Activated gamma-delta T cell treated with anti-CD3 and anti-CD28 coated beads, Interleukin-2, amount 50 U/mL, for 16 hours (primary cell): ENCODE measurements at places on chromosomes 12 and 14.

- DNase-seq, result no peak
These were observed 787.2 kb downstream of the GALC start for GRCh38 chr14:87205811-87206210.

- no peak for DNase-seq
These were observed 15.8 kb downstream of the NGDN start for GRCh38 chr14:23485326-23485725.

- DNase-seq, result no peak
These were observed 251.6 kb downstream of the PHLDA1 start for GRCh38 chr12:75779891-75780496.

DNA sequence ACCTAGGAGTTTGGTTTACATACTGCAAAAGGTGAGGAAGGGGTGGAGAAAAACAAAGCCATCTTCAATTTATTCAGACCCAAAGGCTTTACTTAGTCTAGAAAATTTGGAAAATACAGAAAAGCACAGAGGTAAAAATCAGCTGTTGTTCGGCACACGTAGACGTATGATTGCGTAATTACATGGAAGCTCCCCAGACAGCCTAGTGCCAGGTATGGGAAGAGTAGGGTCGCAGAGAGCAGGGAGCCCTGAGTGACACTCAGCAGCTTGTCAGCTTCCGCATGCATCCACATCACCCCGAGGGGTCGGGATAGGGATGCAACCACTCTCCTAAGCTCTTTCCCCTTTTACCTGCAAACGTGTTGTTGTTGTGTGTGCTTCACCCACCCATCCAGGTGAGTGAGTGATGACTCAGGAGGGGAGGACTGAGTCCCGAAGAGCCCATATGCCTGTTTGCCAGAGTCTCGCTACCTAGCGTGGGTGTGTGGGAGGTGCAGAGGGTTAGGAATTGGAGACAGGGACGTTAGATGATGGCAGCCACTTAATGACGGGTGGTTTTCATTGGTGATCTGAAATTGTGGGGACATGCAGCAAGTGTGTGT, 20.1 kb downstream of the PIWIL1 start:
- no peak for DNase-seq

DNA sequence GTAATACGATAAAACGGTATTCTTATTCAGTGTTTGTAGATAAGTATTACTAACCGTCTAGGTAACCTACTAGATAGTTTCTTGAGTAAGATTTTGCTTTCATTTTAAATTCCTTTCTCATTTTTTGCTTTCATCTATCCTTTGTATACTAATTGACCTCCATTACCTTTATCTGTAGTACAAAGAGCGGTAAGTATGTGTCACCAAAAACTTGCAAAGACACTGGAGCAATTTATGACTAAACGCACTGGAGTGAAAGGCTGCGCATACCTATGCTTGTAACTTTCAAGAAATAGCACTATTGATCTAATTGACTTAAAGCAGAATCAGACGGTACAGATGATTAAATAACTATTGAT, 1.7 kb downstream of the ARHGAP5 start:
- DNase-seq, result no peak

- no peak for DNase-seq
These were observed 280.3 kb upstream of the DIO2 start for GRCh38 chr14:80491650-80492049.

DNA sequence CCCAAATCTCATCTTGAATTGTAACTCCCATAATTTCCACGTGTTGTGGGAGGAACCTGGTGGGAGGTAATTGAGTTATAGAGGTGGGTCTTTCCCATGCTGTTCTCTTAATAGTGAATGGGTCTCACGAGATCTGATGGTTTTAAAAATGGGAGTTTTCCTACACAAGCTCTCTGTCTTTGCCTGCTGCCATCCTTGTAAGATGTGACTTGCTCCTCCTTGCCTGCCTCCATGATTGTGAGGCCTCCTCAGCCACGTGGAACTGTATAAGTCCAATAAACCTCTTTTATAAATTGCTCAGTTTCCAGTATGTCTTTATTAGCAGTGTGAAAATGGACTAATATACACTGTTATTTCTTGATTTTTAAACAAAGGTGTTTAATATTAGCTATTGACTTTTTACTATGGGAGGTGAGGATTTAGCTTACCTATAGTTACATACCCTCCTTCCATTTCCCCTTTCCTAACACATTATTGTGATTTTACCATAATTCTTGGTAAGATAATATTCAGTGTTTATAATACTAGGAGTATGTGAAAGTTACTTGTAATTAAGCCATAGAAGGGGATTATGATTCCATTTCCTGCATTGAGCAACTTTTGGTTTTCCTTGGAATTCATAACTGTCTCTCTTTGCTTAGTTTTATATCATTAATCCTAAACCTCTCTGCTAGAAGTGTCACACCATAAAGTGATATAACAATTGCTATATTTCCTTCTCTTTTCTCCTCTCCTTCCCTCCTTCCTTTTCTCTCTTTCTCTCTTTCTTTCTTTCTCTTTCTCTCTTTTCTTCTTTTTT, 151.0 kb upstream of the KRAS start:
- no peak for DNase-seq

DNA sequence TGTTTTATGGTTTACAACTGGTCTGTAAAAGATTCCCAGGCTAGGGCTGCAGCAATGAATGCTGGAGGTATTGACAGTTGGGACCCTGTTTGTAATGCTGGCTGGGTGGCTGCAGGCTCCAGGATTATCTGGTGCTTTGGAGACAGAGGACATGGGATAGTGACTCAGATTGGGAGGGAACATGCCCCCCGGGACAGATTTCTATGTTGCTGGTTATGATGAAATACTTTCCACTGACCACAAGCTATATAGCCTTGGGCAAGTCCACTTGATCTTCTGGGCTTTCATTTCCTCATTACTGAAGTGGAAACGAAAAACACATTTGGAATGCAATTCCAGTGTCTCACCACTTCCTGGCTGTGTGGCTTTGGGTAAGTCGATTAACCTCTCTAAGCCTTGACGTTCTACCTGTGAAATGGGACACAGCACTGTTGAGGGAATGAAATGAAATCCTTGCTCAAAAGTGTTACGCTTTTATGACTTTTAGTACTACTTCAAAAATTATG, 6.3 kb upstream of the TPCN1 start:
- no peak for DNase-seq

GRCh38 chr12:74770552-74770951, 232.9 kb downstream of the ATXN7L3B start:
- DNase-seq, result no peak

DNA sequence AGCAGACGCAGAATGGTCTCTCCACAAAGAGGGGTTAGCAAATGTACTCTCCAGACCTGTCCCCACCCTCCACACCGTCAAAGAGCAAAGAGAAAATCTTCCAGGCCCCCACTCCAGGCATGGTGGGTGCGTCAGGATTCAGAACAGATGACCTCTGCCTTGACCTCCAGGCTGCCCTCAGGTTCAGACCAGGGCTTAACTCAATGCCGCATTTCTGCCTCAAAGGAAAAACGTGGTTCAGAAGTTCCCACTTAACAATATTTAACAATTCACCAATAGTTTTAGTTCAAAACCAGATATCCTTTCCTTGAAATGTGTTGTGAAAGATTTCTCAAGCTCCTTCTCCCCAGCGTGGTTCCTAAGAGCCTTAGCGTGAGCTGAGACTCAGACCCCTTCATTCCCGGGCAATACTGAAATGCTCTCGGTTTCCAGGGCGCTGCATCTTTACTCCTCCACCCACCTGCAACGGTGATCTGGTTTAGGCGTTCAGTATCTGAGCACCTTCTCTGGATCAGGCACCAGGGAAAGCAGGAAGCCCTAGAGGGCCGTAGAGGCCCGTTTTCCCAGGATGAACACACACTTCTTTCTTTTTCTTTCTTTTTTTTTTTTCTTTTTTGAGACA, 22.9 kb downstream of the HSP90AA1 start:
- DNase-seq, result no peak

DNA sequence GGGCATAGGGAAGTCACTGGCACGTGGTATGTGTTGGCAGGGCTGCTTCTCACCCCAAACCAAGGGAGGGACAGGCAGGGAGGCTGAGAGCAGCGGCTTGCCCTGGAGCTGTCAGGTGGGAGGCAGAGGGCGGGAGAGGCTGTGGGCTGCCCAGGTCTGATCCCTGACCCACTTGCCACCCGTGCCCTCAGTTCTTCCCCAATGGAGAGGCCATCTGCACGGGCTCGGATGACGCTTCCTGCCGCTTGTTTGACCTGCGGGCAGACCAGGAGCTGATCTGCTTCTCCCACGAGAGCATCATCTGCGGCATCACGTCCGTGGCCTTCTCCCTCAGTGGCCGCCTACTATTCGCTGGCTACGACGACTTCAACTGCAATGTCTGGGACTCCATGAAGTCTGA, 4.7 kb downstream of the GNB3 start:
- DNase-seq, result no peak

GRCh38 chr14:72333357-72333756, 401.1 kb downstream of the RGS6 start:
- DNase-seq, result no peak
